Mesenteric fat pad (tissue), 1 donor: ENCODE measurements at places on chromosomes 2 and 18.
A peak's percentile ranks its signal among the peaks of the same experiment; 100 is the strongest.

DNA sequence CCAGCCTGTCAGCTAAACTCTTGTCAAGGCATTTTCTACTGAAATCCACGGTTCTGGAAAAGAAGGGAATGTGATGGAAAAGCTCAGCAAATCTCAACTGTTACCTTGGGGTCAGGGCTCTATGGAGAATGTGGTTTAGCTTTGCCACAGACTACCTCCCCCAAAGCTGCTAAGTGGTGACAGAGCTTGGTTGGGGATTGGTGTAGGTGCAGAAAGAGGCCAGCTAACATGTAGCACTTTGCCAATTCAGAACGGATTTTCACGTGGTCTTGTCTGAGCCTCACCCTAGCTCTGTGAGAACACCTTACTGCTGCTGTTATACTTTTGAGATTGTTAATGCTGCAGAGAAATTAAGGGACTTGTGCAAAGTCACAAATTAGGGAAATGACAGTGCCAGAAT is 331.1 kb downstream of the RND3 start:
- DNase-seq: no peak

GRCh38 chr2:74249406-74250122 is 51.1 kb downstream of the MTHFD2 start:
- peak; percentile 1 for DNase-seq

GRCh38 chr2:202337151-202337550 is 39.0 kb upstream of the BMPR2 start:
- no peak for DNase-seq

DNA sequence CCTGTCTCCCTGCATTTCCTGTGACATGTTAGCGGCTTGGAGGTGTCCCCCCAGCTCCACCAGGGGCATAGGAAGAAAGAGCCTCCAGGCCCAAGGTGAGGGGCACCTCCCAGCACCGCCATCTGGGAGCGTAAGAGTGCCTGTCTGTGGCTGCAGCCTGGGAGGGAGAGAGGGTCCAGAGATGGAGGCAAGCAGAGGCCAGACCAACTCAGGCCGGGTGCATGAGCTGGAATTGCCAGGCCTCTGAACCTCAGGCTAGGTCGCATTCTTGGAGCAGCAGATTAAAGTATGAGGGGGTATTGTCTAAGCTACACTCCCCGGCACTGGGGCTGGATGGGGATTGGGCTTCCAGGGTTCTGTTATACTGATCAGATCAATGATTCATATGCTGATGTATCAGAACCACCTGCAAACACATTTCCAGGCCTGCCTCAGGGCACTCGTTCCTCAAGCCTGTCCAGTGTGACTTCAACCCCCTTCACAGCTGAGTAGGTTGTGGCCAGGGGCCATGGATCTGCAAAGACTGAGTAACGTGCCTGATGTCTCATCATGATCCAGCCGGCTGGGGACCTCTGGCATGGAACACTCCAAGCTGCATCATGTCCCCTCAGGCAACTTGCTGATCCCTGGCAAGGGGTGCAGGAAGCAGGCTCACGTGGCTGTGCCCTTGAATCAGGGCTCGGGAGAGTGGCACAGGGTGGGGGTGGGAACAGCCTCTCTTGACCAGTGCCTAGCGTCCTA is 73.2 kb downstream of the HS1BP3 start:
- no peak for DNase-seq

GRCh38 chr2:24205131-24205530 is 30.3 kb downstream of the FAM228A start:
- DNase-seq: no peak

- DNase-seq: no peak
Measured at GRCh38 chr2:217402761-217403383, 543.0 kb upstream of the TNP1 start.

GRCh38 chr2:10309286-10309685 is 6.6 kb downstream of the HPCAL1 start:
- peak; percentile 28 for DNase-seq

GRCh38 chr2:241010531-241011295 is 12.3 kb downstream of the SNED1 start:
- peak; percentile 65 for DNase-seq

GRCh38 chr2:150120326-150120955 is 367.0 kb downstream of the RND3 start:
- no peak for DNase-seq

GRCh38 chr18:22314420-22314819 is 103.3 kb downstream of the CTAGE1 start:
- DNase-seq: no peak

GRCh38 chr2:238226698-238227586 is 12.9 kb downstream of the HES6 start:
- no peak for DNase-seq

DNA sequence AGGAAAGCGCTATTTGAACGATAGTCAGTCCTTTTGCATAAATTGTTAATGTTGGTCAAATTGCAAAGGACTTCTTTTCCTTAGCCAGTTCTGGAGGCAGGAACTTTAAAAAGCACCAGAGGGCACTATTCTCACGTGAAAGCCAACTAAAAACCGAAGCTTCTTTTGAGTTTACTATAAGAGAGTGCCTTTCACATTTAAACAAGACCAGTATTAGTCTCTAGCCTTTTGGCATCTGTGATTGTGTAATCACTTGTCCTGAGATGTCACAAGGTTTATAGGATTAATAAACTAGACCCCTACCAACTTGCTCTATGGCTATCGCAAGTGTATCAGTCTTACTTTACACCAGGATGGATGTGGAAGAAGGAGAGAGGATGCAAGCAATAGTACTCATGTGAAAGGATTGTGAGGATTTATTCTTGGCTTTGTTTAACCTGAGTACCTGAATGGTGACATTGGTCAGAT is 14.4 kb upstream of the STAT4 start:
- DNase-seq: no peak

DNA sequence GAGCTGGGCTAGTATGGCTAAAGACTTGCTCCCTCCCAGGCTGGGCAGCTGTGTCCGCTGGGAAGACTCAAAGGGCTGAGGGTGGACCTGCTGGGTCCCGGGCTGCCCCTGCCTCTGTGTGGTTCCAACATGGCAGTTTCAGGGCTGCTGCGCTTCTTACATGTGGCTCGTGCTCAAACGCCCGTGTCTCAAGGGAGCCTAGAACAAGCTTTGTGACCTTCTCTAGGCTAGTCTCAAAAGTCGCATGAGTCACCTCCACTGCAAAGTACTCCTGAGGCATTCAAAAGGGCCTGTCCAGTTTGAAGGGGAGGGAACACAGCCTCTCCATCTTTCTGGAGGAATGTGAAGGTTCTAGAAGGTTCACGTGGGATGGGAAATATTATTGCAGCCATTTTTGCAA is 44.7 kb upstream of the RAB31 start:
- no peak for DNase-seq

- no peak for DNase-seq
Measured at GRCh38 chr2:213455316-213456008, 171.2 kb downstream of the SPAG16 start.

DNA sequence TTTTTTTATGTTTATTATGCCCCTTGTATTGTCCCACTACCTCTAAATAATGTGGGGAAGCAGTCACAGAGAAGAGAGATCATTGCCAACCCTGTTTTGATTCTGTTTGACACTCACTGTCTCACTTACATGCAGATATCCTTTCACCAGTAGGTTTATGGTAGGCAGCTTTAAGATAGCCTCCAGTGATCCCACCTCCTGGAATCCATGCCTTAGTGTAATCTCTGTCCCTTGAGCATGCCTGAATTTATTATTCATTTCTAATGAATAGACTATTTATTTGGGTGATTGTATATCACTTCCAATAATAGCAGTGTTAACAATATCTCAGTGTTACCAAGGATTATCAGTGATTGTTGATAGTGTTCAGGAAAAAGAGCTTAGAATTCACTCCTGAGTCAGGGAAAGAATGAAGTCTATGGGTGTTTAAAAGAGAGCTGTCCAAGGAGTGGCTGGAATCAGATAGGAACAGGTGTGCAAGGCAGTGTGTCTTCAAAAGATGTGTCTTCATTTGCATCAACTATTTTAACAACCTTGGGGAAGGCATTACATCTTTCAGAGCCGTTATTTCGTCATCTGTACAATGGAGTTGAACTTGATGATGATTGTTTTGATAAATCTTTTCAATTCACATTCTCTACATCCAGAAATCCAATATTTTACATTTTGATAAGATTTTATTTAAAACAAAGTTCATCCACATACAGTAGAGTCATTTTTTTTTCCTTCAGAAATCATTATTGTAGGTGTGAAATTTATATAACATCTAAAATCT is 31.9 kb downstream of the PKP4 start:
- DNase-seq: no peak

- no peak for DNase-seq
Measured at GRCh38 chr2:2877427-2877826, 500.2 kb downstream of the EIPR1 start.

DNA sequence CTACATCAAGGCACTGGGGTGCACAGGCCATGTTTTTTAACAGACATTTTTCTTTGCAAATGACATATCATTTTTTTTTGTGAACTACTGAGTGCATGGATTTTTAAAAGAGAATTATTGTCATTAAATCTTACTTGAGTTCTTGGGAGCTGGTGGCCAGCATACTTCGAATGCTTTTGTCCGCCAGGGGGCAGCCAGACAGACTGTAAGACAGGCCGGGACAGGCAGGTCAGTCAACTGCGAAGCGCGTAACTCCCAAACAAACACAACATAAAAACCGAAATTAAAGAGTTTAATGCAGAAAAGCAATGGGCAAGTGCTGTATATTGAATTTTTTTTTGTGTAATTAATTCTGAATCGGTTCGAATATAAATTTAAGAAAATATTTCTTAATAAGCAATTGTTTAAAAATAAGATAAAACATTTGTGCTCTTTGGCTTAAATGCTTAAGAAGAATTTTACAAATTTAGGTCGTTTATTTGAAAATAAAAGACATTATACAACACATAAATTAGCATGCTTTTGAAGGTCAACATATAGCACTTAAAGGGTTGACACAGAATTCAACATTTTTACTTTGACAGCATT is 142.2 kb upstream of the PXDN start:
- DNase-seq: peak; percentile 81

GRCh38 chr2:119082821-119083400 is 75.6 kb downstream of the C1QL2 start:
- no peak for DNase-seq

DNA sequence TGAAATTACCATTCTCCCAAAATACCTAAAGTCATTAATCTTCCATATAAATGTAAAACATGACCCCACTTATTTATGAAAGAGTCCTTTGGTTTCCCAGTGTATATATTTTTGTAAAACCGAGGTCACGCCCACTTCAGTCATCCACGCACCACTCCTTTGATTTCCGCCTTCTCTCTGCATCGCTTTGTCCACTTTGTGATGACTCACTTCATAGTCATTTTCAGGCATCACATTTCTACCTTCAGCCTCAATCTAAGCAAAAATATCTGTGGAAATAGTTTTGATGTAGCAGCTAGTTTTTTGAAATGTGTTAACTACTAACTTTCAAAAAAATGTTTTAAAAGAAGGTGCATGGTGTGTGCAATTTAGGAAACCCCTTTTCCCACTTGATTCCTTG is 793.5 kb upstream of the SOX11 start:
- no peak for DNase-seq

DNA sequence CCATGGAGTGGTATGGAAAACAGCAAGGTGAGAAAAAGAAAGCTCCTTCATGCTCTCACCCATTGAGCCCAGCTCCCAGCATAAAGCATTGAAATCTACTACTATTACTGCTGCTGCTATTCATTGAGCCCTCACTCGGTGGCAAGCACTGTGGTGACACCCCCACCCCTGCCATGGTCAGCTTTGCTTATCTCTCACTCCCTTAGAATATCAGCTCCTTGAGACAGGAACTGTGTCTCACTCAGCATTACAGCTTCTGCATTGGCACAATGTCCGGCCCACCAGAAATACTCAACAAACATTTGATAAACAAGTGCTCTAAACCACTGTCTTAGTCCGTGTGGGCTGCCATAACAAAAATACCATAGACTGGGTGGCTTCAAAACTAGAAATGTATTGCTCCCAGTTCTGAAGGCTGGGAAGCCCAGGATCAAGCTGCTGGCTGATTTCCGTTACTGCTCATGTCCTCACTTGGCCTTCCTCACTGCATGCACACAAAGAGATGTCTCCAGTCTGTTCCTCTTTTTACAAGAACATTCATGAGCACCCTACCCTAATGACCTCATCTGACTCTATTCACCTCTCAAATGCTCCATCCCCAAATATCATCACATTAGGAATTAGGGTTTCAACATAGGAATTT is 116.3 kb downstream of the ZBTB7C start:
- no peak for DNase-seq

- no peak for DNase-seq
Measured at GRCh38 chr2:179124282-179124681, 74.3 kb upstream of the CCDC141 start.

DNA sequence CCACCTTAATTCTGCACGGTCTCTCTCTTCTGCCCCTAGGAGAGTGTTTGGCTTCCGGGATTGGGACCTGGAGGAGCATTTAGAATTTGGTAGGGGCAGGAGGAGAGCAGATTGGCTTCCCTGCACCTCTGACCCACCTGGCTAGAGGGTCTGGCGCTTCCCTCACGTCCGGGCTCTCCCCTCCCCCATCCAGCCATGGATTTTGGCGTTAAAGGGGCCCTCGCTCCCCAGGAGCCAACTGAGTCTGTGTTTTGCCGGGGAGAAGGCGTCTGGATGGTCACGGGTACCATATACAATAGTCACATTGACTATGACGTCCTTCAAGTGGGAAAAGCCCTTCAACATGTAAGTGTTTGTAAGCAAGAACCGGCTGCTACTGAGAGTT is 6.6 kb downstream of the HOXD3 start:
- DNase-seq: no peak

DNA sequence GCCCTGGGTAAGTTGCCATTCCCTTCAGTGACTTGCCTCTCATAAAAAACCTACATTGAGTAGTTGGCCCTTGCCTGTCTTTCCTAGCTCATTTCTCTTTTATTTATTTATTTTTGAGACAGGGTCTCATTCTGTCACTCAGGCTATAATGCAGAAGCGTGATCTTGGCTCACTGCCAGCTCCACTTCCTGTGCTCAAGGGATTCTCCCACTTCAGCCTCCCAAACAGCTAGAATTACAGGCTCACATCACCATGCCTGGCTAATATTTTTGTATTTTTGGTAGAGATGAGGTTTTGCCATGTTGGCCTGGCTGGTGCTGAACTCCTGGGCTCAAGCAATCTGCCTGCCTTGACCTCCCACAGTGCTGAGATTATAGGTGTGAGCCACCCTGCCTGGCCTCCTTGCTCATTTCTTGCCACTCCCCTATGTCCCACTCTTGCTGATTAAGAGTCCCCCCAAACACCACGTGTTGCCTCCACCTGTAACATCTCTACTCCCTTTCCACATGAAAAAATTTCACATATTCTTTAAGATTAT is 12.6 kb downstream of the EVA1A start:
- DNase-seq: no peak

GRCh38 chr2:169046440-169047151 is 15.5 kb upstream of the ABCB11 start:
- no peak for DNase-seq

DNA sequence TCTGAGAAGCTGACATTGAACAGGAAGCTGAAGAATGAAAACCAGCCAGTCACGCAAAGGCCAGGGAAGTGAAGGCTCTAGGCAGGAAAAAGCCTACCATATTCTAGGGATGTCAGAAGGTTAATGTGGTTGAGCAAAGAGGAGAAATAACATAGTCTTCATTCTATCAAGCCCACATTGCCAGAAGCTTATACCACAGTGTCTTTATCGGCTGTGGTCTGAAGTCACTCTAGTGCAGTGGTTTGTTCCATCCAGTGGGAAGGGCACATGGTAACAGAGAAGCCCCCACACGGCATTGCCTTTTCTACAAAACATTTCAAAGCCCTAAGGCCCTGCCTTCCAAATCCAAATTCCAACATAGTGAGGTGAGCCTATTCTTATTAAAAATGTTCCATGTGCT is 311.3 kb downstream of the TNS1 start:
- no peak for DNase-seq

GRCh38 chr2:69755862-69756467 is 14.0 kb downstream of the ANXA4 start:
- DNase-seq: no peak

GRCh38 chr2:12716032-12716281 is 779 bp upstream of the TRIB2 start:
- DNase-seq: no peak
